ENCODE measurements at places on chromosomes 11 and 22.

DNA sequence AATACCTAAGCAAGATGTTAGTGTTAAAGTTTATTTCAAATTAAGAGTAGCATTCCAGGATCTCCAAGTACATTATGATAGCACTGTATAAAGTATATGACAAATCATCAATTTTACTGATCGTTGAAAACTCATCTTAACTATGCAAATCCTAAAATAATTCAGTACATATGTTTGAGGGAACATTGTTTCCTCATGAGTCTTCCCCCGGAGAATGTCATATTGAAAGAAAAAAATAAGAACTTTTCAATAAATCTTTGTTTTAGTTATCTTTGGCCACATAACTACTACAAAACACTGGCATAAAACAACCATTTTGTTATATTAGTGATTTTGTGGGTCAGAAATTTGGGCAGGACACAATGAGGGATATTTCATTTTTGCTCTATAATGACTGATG lies 135.4 kb downstream of the METTL15 start:
- no peak for DNase-seq

GRCh38 chr11:79546351-79546750 lies 105.5 kb upstream of the TENM4 start:
- no peak for DNase-seq

DNA sequence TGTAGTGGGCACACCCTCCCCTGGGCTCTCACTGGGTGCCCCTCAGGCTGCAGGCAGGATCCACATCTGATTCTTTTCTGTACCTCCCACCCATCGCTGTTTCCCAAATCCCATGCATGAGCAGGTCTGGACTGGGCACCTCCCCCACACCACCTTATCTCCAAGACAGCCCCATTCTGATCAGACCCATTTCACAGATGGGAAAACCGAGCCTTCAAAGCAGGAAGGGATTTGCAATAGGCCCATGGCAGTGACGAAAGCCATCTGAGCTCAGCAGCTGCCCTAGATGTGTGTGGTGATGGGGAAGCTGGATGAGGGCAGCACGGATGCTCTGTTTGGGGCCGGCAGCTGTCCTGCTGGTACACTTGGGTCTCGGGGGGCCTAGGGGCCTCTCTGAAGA lies 41.4 kb downstream of the WNT7B start:
- no peak for DNase-seq

- no peak for DNase-seq
Measured at GRCh38 chr22:38566726-38567504, 3.1 kb downstream of the DMC1 start.

- DNase-seq: no peak
Measured at GRCh38 chr11:119117004-119117706, 4.2 kb upstream of the HINFP start.

- DNase-seq: no peak
Measured at GRCh38 chr11:110422306-110422905, 7.3 kb upstream of the FDX1 start.

DNA sequence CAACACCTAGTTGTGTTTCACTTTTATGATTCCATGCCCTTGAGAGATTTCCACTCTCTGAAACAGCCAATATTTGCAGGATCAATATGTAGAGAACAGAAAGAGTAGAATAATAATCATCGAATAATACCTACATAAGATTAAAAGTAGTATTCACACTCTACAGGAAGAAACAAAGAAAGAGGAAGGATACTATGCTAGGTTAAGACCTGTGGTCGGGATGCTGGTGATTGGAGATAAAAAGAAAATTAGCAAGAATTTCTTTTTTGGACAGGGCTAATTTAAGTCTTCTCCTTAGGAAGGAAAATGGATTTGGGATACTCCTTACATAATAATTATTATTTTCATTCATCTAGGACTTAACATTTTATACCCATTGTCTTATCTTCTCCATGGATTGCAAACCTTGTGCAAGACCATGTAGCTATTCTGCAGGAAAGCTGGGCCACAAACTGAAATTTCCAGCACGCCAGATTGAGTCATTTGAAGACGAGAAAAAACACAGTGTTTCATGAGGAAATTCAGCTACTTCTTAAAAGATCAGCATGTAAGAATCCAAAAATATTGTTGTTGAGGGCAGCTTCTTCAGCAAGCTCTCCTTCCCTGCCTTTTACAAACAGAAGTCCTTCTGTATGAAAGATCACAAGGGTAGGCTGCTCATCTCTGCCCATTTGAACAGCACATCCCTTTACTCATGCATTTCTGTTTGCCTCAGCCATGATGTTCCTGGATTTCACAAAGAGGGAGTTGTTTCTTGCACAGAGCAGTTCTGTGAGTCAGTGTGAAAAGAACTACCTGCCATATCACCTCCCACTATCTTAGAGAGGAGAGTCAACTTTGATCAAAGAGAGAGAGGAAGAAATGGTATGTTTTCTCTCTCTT lies 90.7 kb downstream of the FAM76B start:
- DNase-seq: no peak

DNA sequence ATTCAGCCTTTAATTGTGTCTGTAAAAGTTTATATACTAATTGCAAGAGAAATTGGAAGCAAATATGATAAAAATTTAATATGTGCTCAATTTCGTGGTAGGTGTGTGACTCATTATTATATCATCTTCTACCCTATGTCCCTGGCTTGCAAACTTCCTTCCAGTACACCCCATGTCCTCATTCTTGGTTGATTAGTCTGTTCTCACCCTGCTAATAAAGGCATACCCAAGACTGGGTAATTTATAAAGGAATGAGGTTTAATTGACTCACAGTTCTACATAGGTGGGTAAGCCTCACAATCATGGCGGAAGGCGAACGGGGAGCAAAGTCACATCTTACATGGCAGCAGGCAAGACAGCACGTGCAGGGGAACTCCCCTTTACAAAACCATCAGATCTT lies 11.9 kb downstream of the MRGPRX3 start:
- peak; percentile 5 for DNase-seq

DNA sequence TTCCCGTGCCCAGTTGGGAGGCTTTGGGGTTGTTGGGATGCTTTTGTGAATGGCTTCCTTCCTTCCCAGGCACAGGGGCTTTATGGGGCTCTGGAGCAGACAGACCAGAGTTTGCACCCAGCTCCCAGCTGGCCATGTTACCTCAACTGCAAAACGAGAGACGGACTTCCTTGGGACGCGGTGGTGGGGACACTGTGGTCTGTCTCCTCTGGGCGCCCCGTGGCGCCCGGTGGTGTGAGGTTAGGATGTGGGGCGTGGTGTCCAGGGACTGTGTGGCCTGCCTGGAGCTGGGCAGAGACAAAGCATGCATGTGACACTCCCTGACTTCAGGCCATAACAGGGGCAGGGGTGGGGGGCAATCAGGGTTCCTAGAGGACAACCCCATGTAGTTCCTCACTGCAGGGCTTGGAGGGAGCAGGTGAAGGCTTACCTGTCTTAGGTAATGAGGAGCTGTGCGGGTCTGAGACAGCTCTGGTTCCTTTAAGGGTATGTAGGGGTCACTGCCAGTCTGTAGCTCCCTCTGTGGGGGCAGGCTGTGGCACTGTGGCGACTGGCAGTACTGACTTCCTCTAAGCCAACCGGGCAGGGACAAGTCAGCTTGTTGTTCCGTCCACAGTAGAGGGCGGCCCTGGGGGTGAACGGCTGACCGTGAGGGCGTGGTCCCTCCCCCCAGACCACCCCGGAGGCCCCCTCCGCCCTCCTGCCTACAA lies 14.4 kb downstream of the KCNQ1 start:
- DNase-seq: no peak

DNA sequence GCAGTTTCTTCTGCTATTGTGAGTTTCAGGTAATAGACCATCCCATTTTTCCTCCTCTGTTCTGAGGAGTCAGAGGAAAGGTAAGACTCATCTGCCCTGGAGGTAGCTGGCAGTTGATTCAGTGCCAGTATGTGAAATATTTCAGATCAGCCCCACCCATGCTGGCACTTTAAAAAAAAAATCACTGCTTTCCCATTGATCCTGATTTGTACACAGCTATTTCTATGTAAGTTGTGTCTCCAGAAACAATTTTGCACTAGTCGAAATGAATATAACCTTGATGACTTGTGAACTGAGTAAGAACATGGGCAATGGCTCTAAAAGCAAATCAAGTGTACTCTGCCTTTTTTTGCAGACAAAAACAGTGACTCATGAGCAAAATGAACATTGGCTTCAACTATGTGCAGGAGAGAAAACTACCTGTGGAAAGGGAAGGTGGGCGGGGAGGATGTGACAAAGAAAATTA lies 82.0 kb upstream of the OR5AK2 start:
- DNase-seq: no peak

GRCh38 chr22:43005106-43005505 lies 9.8 kb downstream of the PACSIN2 start:
- DNase-seq: no peak

GRCh38 chr11:4511282-4512245 lies 29.1 kb downstream of the OR52K1 start:
- no peak for DNase-seq

DNA sequence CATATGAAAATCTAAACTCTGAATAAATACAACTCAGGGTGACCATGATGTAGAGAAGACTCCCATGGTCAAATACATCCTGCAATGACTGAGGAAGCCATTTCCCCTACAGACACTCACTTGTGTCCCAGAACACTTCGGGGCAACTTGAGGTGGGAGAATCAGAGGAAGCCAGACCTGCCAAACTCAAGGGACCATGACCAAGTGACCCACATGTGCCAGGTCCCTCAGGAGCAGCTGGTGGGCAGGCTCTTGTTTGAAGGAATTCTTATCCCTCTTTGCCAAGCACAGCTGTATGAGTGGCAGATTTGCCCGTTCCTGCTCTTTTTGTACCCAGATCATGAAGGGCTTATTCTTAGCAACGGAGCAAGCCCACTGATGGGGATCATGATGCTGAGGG lies 17.8 kb downstream of the SPATA19 start:
- no peak for DNase-seq

GRCh38 chr11:102763440-102763839 lies 17.0 kb downstream of the MMP10 start:
- DNase-seq: peak; percentile 7

DNA sequence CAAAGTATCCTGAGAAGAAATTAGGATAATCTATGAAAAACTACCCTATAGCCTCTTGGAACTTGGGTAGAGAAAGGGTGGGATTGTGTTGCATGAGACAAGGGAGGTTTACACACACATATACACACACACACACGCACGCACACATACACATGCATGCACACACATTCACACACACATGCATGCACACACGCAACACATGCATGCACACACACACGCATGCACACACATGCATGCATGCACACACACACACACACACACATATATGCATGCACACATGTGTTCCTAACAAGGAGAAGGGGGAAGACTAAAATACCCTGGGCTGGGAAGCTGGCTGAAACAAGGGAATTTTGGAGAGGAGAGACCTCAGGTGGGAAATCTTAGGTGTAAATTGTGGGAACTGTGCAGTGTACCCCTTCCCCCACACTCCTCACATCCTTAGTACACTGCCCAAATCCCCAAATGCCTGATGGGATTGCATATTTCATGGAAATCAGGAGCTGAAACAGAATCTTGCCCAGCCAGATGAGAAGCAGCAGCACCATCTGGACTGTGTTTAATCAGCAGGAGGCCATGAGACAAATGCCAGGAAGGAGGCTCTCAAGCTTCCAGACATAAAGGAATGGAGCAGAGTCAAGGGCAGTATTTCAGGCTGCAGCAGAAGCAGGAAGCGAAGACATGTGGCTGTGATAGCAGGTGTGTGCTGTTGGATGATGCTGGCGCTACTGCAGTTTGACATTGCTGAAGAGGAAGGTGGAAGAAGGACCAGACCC lies 14.6 kb upstream of the POLD3 start:
- DNase-seq: no peak

GRCh38 chr22:46592390-46592872 lies 27.8 kb upstream of the GRAMD4 start:
- peak; percentile 77 for DNase-seq

- DNase-seq: peak; percentile 54
Measured at GRCh38 chr22:28442264-28442710, 237.4 kb downstream of the TTC28 start.

GRCh38 chr11:65851811-65852507 lies 6.0 kb downstream of the CFL1 start:
- DNase-seq: no peak

GRCh38 chr11:13108416-13108815 lies 99.3 kb downstream of the RASSF10 start:
- DNase-seq: no peak

DNA sequence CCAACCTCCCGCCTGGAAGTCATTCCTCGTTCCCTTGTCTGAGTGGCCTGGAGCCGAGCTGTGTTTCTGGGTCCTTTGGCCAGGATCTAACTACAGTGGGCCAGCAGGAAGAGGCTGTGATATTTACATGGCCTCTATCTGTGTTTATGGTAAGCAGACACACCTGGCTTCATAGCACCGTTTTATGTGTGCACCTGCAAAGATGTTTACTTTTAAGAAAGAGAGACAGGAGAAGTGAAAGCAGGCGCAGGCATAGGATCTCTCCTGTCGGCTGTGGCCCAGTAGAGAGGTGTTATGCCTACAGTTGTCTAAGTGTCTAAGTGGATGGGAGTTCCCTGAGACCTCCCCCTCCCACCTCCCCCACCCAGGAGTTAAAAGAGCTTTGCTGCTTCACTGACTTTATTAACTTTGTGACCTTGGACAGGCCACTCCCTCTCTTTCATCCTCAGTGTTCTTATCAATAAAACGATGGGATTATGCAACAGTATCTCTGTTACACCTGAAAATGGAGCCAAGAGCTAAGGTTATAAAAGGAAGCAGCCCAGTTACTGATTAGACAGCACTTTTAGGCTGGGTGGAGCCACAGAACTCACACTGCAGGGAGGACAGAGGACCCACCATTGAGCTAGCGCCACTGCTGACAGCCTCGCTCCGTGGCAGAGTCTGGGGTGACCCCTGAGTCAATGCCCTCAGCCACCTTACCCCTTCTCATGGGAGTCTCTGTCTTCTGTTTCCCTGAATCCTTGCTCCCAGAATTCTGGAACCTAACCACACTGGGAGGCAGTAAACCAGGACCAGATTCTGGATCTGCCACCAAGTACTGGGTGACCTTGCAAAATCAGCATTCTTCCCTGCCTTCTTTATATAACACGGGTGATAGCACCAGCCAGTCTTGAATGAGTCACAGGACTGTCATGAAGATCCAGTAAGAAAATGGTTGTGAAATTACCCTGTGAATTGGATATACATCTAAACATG lies 22.0 kb downstream of the ST14 start:
- peak; percentile 67 for DNase-seq

DNA sequence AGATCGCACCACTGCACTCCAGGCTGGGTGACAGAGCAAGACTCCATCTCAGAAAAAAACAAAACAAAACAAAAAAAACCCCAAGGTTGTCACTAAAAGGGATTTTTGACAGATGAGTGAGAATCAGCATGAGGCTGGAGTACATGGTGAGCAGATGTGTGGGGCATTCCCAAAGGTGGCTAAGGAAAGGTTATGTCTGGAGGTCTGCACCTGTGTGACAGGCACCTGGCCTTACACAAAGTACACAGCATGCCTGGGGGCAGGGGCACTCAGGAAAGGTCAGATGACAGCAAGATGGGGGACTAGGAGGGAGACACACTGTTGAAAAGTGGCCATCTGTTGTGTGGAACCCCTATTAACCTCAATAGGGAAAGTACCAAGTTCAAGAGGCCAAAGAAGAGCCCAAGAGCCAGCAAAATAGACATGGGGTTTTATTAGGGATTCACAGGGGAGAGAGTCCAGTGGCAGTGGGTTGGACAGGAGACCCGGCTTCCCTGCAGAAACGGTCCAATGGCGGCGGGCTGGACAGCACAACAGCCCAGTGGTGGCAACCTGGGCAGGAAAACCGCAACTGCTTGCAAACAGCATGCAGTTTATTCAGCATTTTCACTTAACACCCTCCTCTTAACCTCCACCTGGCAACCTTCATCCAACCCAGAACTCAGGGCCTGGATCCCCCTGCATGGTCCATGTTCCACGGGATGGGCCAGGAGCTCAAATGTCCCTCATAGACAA lies 101.1 kb downstream of the MICAL2 start:
- DNase-seq: no peak

GRCh38 chr22:30249049-30250038 lies 2.8 kb upstream of the LIF start:
- no peak for DNase-seq
